A549 treated with RU486 at 1 μM for 4 hours (cell line): ENCODE measurements at places on chromosomes 11 and 22. TPM values are rescaled to one million over a fixed set of nuclear protein-coding genes. Genes with fewer than 3 reads are reported as not detected.

The EHD1 gene
- total RNA-seq: 105 to 137 TPM (median 131 TPM) in 5 replicates

The GRAMD4 gene
- total RNA-seq: 9.2 to 16.6 TPM (median 12.9 TPM) in 5 replicates

The APOA4 gene
- not detected in 5 replicates for total RNA-seq

The NPAS4 gene
- total RNA-seq: not detected in 5 replicates

The HORMAD2 gene
- not detected in 5 replicates for total RNA-seq

The PANX3 gene
- total RNA-seq: not detected in 5 replicates

The GRAP2 gene
- total RNA-seq: not detected in 5 replicates

The RAB3IL1 gene
- total RNA-seq: 10.2 to 13.2 TPM (median 12.8 TPM) in 5 replicates

The CCDC90B gene
- total RNA-seq: 36.9 to 73.7 TPM (median 61.3 TPM) in 5 replicates

The APOA5 gene
- not detected in 5 replicates for total RNA-seq

The MCHR1 gene
- total RNA-seq: not detected in 5 replicates

The TRIM29 gene
- total RNA-seq: 5.9 to 8.2 TPM (median 6.8 TPM) in 5 replicates

The ATP5MG gene
- total RNA-seq: 164 to 227 TPM (median 194 TPM) in 5 replicates

The TRIM48 gene
- not detected in 5 replicates for total RNA-seq

The RFPL2 gene
- total RNA-seq: 0.09 to 0.23 TPM (median 0.13 TPM) in 4 of 5 replicates, not detected in the other

The ESAM gene
- total RNA-seq: 8.7 to 13.3 TPM (median 12.2 TPM) in 5 replicates

The NPTXR gene
- 10.0 to 14.7 TPM (median 11.2 TPM) in 5 replicates for total RNA-seq

The SCUBE1 gene
- total RNA-seq: 0.05 to 0.31 TPM (median 0.12 TPM) in 5 replicates

The PPFIBP2 gene
- 11.2 to 19.1 TPM (median 14.7 TPM) in 5 replicates for total RNA-seq

The SOX10 gene
- total RNA-seq: not detected in 5 replicates

The GAS2L1 gene
- total RNA-seq: 18.2 to 33.4 TPM (median 28.1 TPM) in 5 replicates

The MISFA gene
- total RNA-seq: 1.8 to 3.1 TPM (median 2.4 TPM) in 5 replicates

The PLAAT5 gene
- not detected in 5 replicates for total RNA-seq

The RBX1 gene
- 53.1 to 57.2 TPM (median 54.3 TPM) in 5 replicates for total RNA-seq

The KRTAP5-2 gene
- total RNA-seq: not detected in 5 replicates

The ABCC8 gene
- total RNA-seq: 1.1 to 4.1 TPM (median 1.8 TPM) in 5 replicates

The OR8G1 gene
- total RNA-seq: not detected in 5 replicates

The XKR3 gene
- total RNA-seq: not detected in 5 replicates

The C11orf21 gene
- not detected in 5 replicates for total RNA-seq

The THY1 gene
- 12.0 to 18.2 TPM (median 12.7 TPM) in 5 replicates for total RNA-seq

The TEAD1 gene
- 31.3 to 67.0 TPM (median 60.0 TPM) in 5 replicates for total RNA-seq

The TEX54 gene
- not detected in 5 replicates for total RNA-seq

The MN1 gene
- total RNA-seq: 2.0 to 3.6 TPM (median 2.9 TPM) in 5 replicates

The OR51B4 gene
- not detected in 5 replicates for total RNA-seq

The SSTR3 gene
- not detected in 5 replicates for total RNA-seq

The TECTA gene
- 0.03 to 0.16 TPM (median 0.06 TPM) in 5 replicates for total RNA-seq

The MS4A4A gene
- not detected in 5 replicates for total RNA-seq

The DEPDC7 gene
- 4.0 to 8.6 TPM (median 7.2 TPM) in 5 replicates for total RNA-seq

The OR4B1 gene
- not detected in 5 replicates for total RNA-seq

The C11orf86 gene
- total RNA-seq: 42.4 to 85.7 TPM (median 60.2 TPM) in 5 replicates

The C1QTNF5 gene
- not detected in 5 replicates for total RNA-seq

The ST13 gene
- total RNA-seq: 155 to 185 TPM (median 164 TPM) in 5 replicates

The ROBO4 gene
- 0.02 TPM in 1 of 5 replicates, not detected in the others for total RNA-seq

The GGTLC3 gene
- total RNA-seq: not detected in 5 replicates

The CTSF gene
- 31.1 to 41.6 TPM (median 32.4 TPM) in 5 replicates for total RNA-seq

The LGALS12 gene
- total RNA-seq: not detected in 5 replicates

The AQP11 gene
- total RNA-seq: 1.5 to 3.3 TPM (median 2.6 TPM) in 5 replicates

The RGL4 gene
- total RNA-seq: not detected in 5 replicates

The OR5AL1 gene
- not detected in 5 replicates for total RNA-seq

The MAP6 gene
- total RNA-seq: 1.5 to 2.0 TPM (median 1.7 TPM) in 5 replicates

The MS4A12 gene
- total RNA-seq: not detected in 5 replicates
